Stimulated activated CD4-positive, alpha-beta T cell treated with anti-CD3 and anti-CD28 coated beads, Interleukin-15, amount 100 ng/mL, for 48 hours (primary cell): ENCODE measurements at places on chromosomes 2 and 18.

DNA sequence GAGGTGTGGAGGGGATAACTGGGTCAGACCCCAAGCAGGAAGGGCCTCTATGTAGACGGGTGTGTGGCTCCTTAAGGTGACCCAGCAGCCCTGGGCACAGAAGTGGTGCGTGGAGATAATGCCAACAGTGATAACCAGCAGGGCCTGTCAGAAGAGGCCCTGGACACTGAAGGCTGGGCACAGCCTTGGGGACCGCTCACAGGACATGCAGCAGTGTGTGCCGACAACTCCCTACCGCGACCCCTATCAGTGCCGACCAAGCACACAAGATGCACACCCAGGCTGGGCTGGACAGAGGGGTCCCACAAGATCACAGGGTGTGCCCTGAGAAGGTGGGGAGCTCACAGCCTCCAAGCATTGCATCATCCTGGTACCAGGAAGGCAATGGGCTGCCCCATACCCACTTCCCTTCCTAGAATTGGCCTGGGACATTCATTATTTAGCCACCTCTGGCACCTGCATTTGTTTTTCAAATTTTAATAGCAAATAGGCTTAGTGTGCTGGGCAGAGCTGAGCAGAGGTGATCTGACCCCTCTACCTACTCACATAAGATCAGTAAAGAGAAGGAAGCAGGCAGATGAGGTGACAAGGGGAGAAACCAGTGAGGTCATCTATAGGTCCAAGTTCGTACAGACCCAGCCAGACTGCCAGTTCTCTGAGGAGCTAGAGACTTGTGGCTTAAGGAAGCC is 55.2 kb downstream of the BCL11A start:
- no peak for DNase-seq

GRCh38 chr2:8116661-8117060 is 565.2 kb upstream of the ID2 start:
- no peak for DNase-seq

- DNase-seq = no peak
Observed at GRCh38 chr2:238235331-238235732, 4.5 kb downstream of the HES6 start.

- no peak for DNase-seq
Observed at GRCh38 chr18:49756135-49756534, 57.2 kb downstream of the ACAA2 start.

DNA sequence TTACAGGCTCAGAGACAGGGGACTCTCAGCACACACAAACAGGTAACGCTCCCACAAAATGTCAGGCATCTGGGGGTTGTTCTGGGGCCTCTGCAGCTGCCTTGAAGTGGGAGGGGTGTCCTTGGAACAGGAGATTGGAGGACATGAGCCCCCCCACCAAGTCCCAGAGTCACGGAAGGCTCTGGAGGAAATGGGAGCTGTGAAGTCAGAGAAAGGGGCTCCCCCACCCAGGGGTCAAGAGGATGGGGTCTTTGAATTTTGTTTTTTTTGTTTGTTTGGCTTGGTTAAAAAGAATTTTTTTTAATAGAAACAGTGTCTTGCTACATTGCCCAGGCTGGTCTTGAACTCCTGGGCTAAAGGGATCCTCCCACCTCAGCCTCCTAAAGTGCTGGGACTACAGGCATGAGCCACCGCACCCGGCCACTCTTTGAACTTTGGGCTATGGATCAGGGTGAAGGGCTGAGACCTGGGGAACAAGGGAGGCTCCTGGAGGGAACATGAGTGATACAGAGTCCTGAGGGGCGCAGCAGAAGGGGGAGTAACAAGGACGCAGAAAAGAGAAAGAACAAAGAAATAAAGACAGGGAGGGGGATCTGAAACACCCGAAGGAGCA is 46.8 kb downstream of the TNS1 start:
- DNase-seq = no peak

- no peak for DNase-seq
Observed at GRCh38 chr2:78780864-78781583, 244.5 kb upstream of the REG3G start.

- no peak for DNase-seq
Observed at GRCh38 chr2:39065616-39066015, 55.2 kb downstream of the SOS1 start.

GRCh38 chr2:218960309-218961165 is 1.1 kb downstream of the CDK5R2 start:
- DNase-seq = no peak

GRCh38 chr2:217282531-217282930 is 422.7 kb upstream of the TNP1 start:
- DNase-seq = no peak

GRCh38 chr2:1716441-1716840 is 27.9 kb downstream of the PXDN start:
- DNase-seq = no peak
